ENCODE measurements at places on chromosomes 5 and 9. TPM values are rescaled to one million over a fixed set of nuclear protein-coding genes. Genes with fewer than 3 reads are reported as not detected.

The HNRNPK gene
- total RNA-seq: 420 TPM

The LSM11 gene
- total RNA-seq: 3.1 TPM

The CHSY3 gene
- total RNA-seq: 14.9 TPM

The CTSV gene
- total RNA-seq: not detected

The PCDHA9 gene
- total RNA-seq: 0.36 TPM
